ENCODE measurements at places on chromosomes 11 and 22. TPM values are rescaled to one million over a fixed set of nuclear protein-coding genes. Genes with fewer than 3 reads are reported as not detected.

GNG3 gene
- not detected for polyA plus RNA-seq

ANGPTL5 gene
- polyA plus RNA-seq: 0.21 TPM

CABP4 gene
- 1.2 TPM for polyA plus RNA-seq

SMIM35 gene
- 0.02 TPM for polyA plus RNA-seq

HDAC10 gene
- 78.3 TPM for polyA plus RNA-seq

MS4A4A gene
- 0.89 TPM for polyA plus RNA-seq

CDK2AP2 gene
- 65.6 TPM for polyA plus RNA-seq

C11orf52 gene
- 19.4 TPM for polyA plus RNA-seq

FBLN1 gene
- polyA plus RNA-seq: 14.8 TPM

SCGB1A1 gene
- polyA plus RNA-seq: 0.94 TPM

UBQLNL gene
- polyA plus RNA-seq: 1.0 TPM

SHANK3 gene
- polyA plus RNA-seq: 18.7 TPM

RFPL1 gene
- 0.09 TPM for polyA plus RNA-seq

SHISA8 gene
- polyA plus RNA-seq: not detected

MRGPRX4 gene
- polyA plus RNA-seq: not detected

PATE2 gene
- polyA plus RNA-seq: not detected

SLC22A25 gene
- polyA plus RNA-seq: not detected

ATL3 gene
- polyA plus RNA-seq: 6.1 TPM

CD3G gene
- polyA plus RNA-seq: not detected
